ENCODE measurements at places on chromosomes 7 and 10. TPM values are rescaled to one million over a fixed set of nuclear protein-coding genes. Genes with fewer than 3 reads are reported as not detected.

Gene EN2
- not detected for total RNA-seq

Gene LRIT1
- total RNA-seq, result not detected

Gene SEMA3C
- total RNA-seq, result 4.2 TPM

Gene DDX21
- 102 TPM for total RNA-seq

Gene SLC26A3
- not detected for total RNA-seq

Gene CCDC146
- 1.4 TPM for total RNA-seq

Gene LAMB1
- total RNA-seq, result 583 TPM

GRCh38 chr10:129236274-129236691 lies 230.8 kb upstream of the MGMT start:
- DNase-seq, result no peak

- DNase-seq, result peak; percentile 95
These were observed 59.8 kb downstream of the COL13A1 start for GRCh38 chr10:69861251-69862240.

DNA sequence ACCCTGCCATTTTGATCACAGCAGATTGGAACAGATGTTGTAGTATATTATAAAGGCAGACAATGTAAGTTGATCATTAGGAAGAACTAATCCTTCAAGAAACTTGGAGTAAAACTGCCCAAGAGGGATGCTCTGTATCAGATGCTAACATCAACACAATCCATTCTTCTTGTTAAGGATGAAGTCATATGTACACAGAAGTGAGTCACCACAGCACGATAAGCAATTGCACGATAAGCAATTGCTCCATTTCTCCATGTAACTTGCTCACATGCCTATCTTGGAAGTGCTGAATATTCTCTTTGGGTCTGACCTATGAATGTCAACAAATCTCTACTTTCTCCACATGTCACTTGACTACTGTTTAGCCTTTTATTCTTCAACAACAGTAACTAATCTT lies 41.5 kb upstream of the DMTF1 start:
- DNase-seq, result peak; percentile 41

DNA sequence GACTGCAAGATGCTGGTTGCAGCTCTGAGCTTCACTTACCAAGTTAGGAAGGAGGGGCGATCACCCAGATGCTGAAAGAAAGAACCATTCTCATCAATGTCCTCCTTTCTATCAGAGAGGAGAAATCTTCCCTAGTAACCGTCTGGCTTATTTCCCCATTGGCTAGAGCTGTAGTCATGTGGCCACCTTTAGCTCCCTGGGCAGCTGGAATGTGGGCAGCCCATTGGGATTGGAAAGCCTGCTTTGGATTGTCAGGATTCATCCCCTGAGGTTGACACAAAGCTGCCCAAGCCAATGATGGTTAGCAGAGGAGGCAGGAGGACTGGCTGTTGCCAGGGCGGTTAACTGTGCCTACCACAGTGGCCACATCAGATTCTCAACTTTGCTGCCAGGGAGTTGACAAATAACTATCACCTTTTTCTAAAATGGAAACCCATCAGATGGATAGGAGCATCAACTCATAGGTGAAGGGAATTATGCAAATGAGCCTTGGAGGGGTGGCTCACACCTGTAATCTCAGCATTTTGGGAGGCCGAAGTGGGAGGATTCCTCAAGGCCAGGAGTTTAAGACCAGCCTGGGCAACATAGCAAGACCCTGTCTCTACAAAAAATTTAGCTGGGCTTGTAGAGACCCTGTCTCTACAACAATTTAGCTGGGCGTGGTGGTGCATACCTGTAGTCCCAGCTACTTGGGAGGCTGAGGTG lies 206.4 kb upstream of the GALNT17 start:
- DNase-seq, result no peak

DNA sequence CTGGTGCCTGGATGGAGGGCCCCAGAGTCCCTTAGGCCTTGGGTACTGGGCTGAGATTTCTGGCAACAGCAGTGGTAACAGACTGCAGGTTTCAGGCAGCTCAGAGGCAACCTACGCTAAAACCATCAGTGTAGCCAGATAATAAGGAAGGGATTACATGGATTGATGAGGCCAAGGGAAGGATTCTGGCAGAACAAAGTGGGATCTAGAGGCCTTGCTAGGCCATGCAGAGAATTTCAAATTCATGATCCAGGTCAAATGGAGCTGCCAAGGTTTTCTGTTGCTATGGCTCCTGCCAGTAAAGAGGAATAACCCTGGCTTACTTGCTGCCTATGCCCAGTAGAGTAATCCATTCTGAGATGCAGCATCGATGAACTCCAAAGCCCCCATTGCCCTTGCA lies 445.7 kb downstream of the ADRA2A start:
- DNase-seq, result no peak

DNA sequence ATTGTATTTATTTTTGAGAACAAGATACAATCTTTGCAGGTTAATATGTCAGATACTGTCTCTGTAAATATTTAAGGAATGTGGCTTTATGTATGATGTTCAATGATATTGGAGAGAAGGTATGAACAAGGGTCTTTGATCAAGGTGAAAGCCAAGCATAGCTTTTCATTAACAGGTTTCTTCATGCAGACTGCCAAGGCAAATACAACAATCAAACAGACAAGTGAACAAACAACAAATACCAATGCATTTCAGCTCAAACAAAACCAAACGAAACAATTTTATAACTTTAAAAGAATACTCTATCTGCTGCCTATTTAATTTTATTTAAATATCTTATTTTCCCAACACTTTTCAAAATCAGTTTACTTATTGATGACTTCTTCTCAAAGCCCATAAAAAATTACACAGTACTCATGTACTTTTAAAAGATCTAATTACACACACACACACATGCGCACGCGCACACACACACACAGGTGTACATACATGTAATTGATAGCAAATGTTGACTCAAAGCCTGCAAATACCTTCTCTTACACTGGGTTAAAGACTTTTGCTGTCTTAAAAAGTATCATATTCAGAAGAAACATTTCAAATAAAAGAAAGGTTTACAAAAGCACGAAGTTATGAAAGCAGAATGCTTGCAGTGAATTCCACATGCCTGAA lies 201.1 kb upstream of the CCDC6 start:
- no peak for DNase-seq

- no peak for DNase-seq
These were observed 596.0 kb upstream of the TPK1 start for GRCh38 chr7:145431834-145432233.

- no peak for DNase-seq
These were observed 2.6 kb upstream of the PRF1 start for GRCh38 chr10:70605161-70605560.

- no peak for DNase-seq
These were observed 229.5 kb downstream of the PARD3 start for GRCh38 chr10:34585422-34586112.
